ENCODE measurements at places on chromosomes 11 and 22.

- no peak for DNase-seq
Observed at GRCh38 chr22:37701141-37701786, 4.4 kb downstream of the TRIOBP start.

- no peak for DNase-seq
Observed at GRCh38 chr11:46675288-46675851, 25.0 kb downstream of the ARHGAP1 start.

DNA sequence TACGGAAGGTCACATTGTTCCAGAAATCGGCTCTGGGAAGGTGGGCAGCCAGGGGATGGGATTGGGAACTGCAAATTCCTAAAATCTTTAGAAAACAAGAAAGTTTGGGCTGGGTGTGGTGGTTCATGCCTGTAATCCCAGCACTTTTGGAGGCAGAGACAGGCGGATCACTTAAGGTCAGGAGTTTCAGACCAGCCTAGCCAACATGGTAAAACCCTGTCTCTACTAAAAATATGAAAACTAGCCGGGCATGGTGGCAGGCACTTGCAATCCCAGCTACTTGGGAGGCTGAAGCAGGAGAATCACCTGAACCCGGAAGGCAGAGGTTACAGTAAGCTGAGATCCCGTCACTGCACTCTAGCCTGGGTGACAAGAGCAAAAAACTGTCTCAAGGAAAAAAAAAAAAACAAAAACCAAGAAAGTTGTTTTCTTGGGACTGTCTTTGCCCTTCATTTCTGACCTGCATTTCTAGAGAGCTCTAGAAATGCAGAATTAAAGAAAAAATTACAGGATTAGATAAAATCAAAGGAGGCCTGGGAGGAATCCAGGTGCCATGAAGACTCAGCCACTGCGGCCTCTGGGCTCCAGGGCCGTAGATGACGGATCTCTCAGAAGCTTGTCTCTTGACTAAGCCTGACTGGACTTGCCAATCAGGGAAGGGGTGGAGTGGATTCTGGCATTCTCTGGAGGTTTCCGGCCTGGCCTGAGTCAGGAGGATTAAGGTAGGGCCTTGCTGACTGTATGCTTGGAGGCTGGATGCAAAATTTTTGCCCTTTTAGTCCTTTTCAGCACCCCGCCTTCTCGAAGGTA is 5.3 kb upstream of the MALAT1 start:
- DNase-seq: no peak

DNA sequence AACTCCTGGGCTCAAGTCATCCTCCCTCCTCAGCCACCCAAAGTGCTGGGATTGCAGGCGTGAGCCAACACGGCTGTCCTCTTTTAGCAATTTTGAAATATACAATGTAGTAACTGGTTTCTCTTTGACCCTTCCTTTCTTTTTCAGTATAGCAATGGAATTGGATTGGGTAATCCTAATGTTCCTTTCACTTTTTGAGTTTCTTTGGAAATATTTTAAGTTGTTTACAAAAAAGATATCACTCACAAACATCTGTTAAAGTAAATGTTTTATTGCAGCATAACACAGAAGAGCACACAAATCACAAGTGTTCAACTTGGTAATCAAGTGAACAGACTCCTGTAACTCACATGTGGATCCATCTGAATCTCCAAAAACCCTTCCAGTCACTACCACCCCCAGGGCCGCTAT is 44.6 kb upstream of the EP300 start:
- DNase-seq: no peak

DNA sequence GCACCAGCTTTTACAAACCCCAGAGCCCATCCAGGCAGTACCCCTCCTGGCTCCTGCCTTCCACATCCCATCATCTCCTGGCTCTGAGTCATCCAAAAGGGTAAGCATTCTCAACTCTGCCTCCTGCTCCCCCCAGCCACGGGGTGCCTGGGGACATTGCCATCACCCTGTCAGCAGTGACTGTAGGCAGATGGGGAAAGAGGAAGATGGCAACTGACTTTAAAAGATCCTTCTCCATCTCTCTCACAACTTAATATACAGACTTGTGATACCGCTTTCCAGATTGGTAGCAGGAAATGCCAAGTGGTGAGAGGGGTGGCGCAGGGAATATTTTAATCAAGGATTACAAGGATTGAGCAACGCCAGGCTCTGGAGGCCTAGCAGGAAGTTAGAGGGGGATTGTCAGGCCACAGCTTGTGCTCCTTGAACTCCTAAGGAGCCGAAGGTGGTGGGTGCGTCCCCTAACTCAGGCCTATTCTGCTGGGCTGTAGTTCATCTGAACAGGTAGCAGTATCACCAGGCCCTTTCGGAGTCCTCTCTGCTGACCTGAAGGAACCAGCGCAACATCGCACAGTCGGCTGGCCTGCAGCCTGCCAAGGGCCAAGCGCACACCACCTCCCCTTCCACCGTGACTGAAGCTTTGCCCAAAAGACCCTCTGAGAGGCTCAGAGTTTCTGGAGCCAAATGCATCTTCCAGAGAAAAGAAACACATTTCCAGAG is 83.3 kb downstream of the ZC3H12C start:
- no peak for DNase-seq

DNA sequence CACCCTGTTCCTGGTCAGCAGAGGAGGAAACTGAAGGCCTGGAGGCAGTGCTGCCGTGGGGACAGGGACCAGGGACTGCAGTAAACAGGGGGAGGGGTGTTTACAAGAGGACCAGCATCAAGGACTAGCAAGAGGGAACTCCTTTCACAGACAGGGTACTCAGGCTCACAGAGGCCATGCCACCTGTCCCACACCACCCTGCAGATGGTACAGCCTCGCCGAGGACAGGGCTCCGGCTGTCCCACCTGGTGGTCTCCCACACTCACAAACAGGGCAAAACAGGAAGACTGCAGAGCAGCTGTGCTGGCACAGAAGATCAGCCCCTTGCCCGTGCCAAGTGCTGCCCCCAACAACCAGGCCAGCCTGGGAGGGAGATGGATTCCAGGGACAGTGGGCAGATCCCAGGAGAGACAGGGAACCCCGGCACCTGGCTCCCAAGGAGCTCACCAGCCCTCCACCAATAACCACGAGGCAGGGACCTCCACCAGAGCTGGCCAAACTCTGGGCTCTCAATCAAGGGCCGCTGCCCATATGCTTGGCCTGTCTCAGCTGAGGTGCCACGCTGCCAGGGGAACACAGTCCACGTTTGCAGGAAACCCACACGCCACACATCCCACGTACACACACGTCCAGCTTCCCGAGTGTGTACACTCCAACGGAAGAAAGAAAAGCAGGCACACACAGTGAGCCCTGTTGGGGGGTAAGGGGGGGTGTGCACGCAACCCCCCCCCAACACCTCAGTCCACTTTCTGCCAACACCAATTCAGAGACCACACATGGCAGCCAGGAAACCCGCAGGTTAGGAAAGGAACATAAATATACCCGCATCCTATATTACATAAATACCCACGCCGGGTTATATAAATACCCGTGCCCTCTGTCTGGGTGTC is 2.1 kb downstream of the CSNK1E start:
- DNase-seq: no peak

- no peak for DNase-seq
Observed at GRCh38 chr11:74033046-74033445, 24.2 kb upstream of the UCP3 start.

GRCh38 chr11:2827256-2827655 is 58.3 kb downstream of the CDKN1C start:
- no peak for DNase-seq

DNA sequence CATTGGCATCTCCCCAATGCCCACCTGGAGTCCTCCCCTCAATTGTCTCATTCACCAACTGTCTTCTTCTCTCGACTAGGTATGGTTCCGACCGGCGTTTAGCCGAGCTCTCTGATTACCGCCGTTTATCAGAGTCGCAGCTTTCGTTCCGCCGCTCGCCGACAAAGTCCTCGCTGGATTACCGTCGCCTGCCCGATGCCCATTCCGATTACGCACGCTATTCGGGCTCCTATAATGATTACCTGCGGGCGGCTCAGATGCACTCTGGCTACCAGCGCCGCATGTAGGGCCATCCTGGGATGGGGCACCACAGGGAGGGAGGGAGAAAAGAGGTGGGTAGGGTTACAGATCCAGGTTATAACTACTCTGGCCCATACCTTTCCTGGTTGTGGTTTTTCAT is 10.0 kb downstream of the RBM14 start:
- DNase-seq: no peak

GRCh38 chr11:46692450-46692849 is 8.0 kb downstream of the ARHGAP1 start:
- no peak for DNase-seq

DNA sequence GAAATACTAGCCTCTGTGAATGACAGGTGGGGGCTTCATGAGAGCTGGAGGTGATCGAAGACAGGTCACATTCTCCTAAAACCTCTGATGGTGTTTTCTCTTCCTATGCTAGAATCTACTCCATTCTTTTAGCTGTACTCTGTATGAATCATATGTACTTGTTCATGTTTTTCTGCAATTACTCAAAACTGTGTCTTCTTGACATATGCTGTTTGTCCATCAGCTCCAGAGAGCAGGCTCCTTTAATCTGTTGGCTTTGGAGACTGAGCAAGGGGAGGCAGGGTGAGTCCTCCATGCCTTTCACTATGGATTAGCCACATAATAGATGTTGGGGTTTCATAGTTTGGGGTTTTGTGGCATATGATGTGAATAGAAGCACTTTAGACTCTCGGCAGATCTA is 598.8 kb downstream of the NTM start:
- no peak for DNase-seq

- DNase-seq: no peak
Observed at GRCh38 chr11:68392822-68393221, 67.7 kb upstream of the PPP6R3 start.

DNA sequence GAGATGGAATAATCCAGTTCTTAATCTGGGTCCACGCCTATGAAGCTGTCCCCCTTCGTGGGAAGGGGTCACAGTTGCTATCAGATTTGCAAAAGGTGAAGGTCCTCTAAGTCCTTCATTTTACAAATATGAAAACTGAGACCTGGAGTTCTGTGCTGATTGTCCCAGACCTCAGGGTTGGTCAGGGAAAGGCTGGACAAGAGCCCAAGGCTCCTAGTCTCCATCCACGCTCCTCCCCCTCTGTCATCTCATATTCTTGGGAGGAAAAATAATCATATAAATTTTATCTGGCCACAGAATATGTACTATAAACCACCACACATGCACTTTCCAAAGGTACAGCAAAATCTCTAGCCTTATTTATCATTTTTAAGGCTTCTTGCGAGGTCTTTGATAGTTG is 5.5 kb downstream of the PACSIN2 start:
- DNase-seq: no peak

- DNase-seq: no peak
Observed at GRCh38 chr11:134714021-134714656, 302.1 kb upstream of the B3GAT1 start.

- DNase-seq: no peak
Observed at GRCh38 chr11:93476796-93477195, 66.4 kb downstream of the SMCO4 start.

Data from T follicular helper cell (primary cell).